Karpas-422 (cell line): ENCODE measurements at places on chromosomes 13 and 19. TPM values are rescaled to one million over a fixed set of nuclear protein-coding genes. Genes with fewer than 3 reads are reported as not detected.

- H3K36me3 ChIP-seq = no peaks in the 10 kb centered on the region
- DNase-seq = no peak
- no peaks in the 10 kb centered on the region for H3K4me1 ChIP-seq
- no peaks in the 10 kb centered on the region for H3K27me3 ChIP-seq
- no peak overlapping the region for H3K4me3 ChIP-seq
- no peak overlapping the region for H3K27ac ChIP-seq
Measured at GRCh38 chr19:33413426-33413725, 39.9 kb downstream of the CEBPG start.

THOP1 gene
- total RNA-seq = 57.0 and 148 TPM in 2 replicates

GRCh38 chr13:69704311-69704710 lies 403.3 kb upstream of the ATXN8OS start:
- no peaks in the 10 kb centered on the region for H3K36me3 ChIP-seq
- H3K4me1 ChIP-seq = no peaks in the 10 kb centered on the region
- no peak overlapping the region for H3K27ac ChIP-seq
- H3K27me3 ChIP-seq = no peaks in the 10 kb centered on the region
- DNase-seq = peak; percentile 5

GRCh38 chr19:35944556-35944955 lies 8.4 kb downstream of the LRFN3 start:
- H3K36me3 ChIP-seq = no peaks in the 10 kb centered on the region
- no peak overlapping the region for H3K4me3 ChIP-seq
- no peaks in the 10 kb centered on the region for H3K27me3 ChIP-seq
- H3K4me1 ChIP-seq = no peaks in the 10 kb centered on the region

DNA sequence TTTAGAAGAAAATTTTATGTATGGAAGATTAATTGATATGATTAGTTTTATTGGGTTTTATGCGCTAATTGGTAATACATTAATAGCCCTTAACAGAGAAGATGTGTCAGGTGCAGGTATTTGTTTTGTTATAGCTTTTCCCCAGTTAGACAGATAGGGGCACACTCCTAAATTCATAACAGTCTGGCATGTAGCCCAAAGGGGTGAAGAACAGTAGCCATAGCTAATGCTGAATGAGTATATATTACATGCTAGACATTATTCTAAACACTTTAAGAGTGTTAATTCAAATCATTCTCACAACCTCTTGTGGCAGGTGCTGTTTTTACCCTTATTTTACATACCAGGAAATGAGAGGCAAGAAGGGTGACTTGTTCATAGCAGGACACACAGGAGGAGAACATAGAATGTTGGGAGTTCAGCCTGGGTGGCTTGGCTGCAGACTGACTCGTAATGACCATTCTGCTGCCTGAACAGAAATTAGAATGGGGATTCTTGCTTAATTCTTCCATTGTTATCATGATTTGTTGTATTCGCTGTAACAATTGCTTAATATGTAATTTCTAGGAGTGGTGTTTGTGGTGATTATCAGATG lies 20.1 kb downstream of the PCCA start:
- no peaks in the 10 kb centered on the region for H3K36me3 ChIP-seq
- DNase-seq = no peak
- H3K27me3 ChIP-seq = no peaks in the 10 kb centered on the region
- peaks cover 11% of the 10 kb centered on the region for H3K4me1 ChIP-seq
- H3K4me3 ChIP-seq = no peak overlapping the region
- H3K27ac ChIP-seq = no peak overlapping the region

SH2D3A gene
- total RNA-seq = 3.3 and 18.9 TPM in 2 replicates

- H3K27me3 ChIP-seq = no peaks in the 10 kb centered on the region
- H3K4me3 ChIP-seq = no peak overlapping the region
- no peak overlapping the region for H3K27ac ChIP-seq
- H3K4me1 ChIP-seq = peaks cover 10% of the 10 kb centered on the region
Measured at GRCh38 chr13:30119476-30119875, 187.9 kb downstream of the KATNAL1 start.

GRCh38 chr13:33262997-33263396 lies 22.6 kb downstream of the STARD13 start:
- no peaks in the 10 kb centered on the region for H3K27me3 ChIP-seq
- DNase-seq = no peak
- H3K27ac ChIP-seq = no peak overlapping the region
